ENCODE measurements at places on chromosomes 7 and 10.

DNA sequence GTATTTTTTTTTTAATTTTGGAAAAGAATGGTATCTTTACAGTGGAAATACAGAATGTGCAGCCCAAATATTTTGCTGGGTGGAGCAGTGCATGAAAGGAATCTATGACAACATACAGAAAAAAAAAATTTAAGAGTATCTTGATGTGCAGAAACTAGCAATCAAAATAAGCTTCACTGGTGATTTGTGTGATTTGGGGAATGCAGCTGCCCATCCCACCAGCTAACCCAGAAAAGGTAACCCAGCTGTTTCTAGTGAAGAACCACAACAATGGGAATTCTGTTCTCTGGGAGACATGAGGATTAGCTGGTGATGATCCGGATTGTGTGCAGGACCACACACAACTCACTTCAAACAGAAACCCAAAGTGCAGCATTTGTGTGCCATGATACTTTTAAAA lies 375.5 kb downstream of the SEMA3D start:
- DNase-seq, result no peak

DNA sequence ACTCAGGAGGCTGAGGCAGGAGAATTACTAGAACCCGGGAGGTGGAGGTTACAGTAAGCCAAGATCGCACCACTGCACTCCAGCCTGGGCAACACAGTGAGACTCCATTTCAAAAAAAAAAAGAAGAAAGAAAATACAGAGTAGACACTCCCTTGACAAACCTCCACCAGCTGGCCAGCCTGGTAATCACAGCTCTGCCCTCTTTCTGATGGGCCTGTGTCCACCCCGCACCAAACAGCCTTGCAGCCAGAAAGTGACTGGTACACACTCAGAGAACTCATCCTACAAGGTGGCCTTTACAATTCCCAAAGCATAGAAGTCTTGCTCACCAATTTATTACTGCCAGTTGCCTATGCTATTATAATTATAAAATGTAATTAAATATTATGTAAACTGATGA lies 66.6 kb downstream of the COBL start:
- DNase-seq, result no peak

GRCh38 chr10:77717336-77717735 lies 79.7 kb upstream of the KCNMA1 start:
- DNase-seq, result no peak

DNA sequence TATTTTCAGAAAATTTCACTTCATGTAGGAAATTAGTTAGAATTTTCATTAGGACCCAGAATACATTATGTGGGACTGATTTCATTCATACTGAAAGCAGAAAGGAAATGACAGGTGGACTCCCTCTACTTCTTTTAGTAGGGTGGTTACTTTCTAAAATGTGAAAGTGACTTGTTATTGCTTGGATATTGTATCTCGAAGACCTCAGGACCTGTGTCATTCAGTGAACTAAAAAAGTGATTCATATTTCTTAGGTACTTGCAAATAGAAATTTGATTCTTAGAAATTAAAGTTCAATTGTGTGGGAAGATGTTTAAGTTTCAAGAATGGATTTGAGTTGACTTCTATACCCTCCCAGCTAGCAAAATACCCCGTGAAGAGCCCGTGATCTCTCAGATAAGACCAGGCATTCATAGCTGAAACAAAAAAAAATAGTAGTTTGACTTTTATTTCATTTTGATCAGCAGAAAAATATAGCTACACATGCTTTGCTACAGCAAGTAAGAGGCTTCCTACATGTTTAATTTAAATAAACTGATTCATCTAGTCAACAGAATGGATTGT lies 1037.1 kb downstream of the GATA3 start:
- DNase-seq, result no peak

DNA sequence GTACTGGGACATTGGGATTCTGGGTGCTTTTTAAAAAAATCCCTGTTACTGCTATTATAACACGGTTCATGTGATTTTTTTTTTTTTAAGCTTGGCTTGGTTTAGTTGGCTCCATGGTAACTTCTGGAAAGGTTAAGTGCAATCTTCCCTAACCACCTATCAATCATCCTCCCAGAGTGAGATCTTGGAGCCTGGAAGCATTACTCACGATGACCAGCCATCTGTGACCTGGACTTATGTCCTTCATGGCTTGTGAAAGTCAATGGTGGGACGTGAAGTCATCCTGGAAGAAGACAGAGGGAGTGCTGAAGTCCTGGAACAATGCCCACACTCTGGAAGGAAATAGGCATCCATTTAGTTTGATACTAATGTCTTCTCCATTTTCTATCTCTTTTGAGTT lies 135.5 kb upstream of the FRMD4A start:
- DNase-seq, result no peak

DNA sequence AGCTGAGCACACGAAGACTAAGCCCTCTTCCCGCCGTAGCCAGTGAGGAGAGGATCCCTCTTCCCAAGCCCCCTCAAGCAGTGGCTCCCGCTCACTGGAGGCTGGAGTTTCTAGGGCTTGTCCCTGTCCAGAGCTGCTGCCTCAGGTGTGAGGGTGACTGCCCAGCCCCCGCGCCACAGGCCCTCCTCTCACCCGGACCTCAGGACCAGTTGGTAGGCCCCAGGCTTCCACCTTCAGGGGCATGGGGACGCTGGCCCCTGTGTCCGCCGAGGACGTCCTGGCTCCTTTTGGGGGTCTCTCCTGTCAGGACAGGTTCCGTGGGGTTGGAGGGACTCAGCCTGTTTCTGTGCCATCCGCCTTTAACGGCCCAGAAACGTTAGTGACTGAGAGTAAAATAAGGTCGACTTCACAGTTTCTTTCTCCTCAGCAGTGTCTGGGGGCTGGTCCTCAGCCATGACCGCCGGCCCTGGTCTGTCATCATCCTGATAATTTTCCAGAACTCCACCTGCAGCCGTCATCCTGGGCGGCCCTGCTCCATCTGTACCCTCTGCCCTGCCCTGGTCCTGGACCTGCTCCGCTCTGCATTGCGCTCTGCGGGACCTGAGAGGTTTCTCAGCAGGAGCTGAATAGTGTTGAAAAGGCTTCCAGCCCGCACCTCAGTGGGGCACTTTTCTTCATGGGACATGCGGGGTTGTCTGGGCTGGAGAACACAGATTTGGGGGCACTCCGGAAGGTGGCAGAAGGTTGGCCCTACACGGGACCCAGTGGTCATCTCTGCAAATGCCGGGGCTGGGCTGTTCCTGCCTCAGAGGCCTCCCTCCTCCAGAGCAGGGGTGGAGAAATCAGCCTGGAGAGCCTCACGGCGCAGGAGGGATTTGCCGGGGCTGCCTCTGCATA lies 36.0 kb upstream of the FAM20C start:
- no peak for DNase-seq

DNA sequence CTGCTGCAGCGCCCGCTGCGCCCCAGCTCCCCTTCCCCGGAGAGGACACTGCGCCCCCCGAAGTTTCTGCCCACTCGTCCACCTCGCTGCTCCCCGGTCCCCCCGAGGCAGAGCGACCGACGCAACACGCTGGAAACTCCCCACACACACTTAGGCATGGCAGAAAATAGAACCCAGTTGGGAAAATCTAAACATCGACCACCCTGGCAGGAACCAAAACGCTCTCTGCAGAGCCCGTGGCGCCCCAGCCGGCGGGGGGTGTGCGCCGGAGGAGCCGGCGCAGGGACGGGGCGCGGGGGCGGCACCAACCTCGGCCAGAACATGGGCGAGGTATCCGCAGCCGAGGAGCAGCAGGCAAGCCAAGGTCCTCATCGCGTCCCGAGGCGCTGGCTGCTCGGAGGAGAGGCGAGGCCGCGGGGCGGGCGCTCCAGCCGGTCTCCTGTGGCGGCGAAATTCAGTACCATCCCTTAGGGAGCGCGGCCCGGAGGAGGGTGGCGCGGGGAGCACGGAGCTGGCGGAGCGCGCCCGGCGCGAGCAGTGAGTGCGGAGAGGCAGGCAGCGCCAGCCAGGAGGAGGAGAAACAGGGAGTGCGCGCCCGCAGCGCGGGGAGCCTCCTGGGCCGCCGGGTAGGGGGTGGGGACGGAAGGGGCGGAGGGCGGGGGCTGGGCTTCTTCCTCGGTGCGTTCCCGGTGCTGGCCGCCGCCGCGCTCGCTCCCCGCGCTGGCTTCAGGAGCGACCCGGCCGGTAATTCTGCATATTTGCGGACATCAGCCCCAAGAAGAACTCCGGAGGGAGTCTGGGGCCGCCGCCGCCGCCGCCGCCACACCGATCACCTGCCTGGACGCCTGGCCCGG lies 789 bp downstream of the PDGFA start:
- DNase-seq, result no peak

DNA sequence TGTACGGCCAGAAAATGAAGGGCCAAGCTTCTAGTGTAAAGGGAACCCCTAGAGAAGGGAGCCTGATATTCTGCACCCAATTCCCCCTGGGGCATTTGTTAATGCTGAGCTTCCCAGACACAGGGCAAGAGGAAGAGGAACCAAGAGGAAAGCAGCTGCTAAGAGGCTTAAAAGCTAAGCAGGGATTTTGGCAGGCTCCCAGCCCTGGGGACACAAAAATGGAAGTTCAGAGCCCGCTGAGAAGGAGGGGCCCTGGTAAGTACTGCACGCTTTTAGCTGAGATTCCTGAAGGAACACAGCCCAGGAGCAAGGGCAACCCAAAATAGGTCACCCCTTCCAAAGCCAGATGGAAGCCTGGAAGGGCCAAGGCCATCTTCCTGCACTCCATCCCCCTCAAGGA lies 387.3 kb upstream of the MGMT start:
- no peak for DNase-seq

DNA sequence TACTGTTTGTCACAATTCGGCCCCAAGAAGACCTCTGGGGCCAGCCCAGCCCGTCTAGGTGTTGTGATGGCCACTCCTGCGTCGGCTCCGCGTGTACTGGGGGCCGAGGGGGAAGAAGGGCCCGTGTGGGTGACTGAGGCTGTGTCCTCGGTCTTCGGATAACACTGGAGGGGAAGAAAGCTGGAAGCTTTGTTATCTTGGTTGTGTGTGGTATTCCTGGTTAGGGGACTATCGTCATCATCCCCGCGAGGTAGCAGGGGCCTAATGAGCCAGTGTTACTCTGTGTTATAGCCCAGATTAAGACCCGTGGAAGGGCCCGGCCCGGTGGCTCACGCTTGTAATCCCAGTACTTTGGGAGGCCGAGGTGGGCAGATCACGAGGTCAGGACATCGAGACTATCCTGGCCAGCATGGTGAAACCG lies 854 bp downstream of the MTG1 start:
- no peak for DNase-seq

- no peak for DNase-seq
These were observed 96.9 kb downstream of the IQUB start for GRCh38 chr7:123437447-123437995.

DNA sequence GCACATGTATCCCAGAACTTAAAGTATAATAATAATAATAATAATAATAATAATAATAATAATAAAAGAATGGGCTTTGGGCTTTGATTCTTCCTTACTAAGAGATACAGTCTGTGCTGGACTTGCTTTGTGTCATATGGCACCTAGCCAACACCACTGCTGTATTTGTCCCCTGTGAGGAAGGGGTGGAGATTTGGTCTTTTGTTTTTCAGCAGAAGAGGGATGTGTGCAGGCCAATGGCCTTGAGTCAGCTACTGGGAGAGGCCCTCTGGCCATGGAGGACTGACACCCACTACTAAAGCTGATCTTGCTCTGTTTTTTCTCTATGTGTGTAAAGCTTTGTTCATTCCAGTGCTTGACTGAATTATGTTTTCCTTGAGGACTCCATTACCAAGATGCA lies 573.0 kb upstream of the PCDH15 start:
- no peak for DNase-seq

GRCh38 chr10:72744566-72744965 lies 52.6 kb downstream of the MCU start:
- no peak for DNase-seq

GRCh38 chr7:130639388-130639787 lies 29.2 kb downstream of the COPG2 start:
- DNase-seq, result no peak

- no peak for DNase-seq
These were observed 10.9 kb upstream of the FRAT1 start for GRCh38 chr10:97307866-97308780.

DNA sequence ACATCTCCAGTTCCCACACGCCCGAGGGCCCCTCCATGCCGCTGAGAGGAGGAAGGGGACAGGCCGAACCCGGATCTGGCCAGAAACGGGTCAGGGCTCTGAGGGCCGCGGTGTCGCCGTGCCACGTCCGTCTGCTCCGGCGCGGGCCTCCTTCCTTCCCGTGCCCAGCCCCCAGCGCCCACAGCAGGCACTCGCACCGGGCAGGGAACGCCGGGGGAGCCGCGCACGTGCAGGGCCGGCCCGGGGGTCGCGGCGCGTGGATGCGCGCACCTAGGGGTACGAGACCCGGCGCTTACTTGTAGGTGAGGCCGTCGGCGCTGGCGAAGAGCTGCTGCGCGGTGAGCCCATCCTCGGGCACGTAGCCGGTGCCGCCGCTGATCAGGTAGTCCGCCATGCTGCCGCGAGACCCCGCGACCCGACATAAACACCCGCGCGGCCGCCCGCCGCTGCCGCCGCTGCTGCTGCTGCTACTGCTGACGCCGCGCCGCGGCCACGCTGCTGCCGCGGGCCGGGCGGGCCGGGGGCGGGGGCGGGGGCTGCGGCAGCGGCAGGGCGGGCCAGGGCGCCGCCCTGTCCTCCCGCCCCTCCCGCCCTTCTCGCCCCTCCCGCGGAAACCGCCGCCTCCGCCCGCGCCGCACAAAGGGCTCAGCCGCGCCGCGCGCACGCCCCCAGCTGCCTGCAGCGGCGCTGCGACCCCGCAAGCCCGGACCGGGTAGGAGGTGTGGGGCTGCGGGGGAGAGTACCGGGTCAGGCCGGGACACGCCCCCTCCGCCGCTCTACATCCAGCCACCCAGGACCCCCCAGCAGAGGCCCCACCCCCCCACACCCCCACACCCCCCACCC lies 4.1 kb downstream of the IMPDH1 start:
- peak; percentile 33 for DNase-seq

DNA sequence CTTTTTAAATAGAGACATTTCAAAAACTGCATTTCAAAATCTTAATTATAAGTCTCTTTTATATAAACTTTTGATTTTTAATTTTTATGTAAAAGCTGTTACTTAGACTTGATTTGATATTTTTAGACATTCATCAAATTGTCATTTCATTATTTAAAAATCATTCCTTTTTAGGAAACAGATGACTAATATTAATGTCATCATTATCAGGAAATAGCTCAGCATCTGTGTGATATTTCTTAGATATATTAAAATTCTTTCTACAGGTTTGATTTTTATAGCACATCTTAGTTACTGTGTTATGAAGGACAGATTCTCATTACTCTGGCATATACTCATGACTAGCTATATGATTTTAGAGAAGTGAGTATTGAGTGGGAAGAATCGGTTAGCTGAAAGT lies 17.2 kb downstream of the RUNDC3B start:
- DNase-seq, result no peak
